ENCODE measurements at places on chromosomes 11 and 22.

- DNase-seq = no peak
Observed at GRCh38 chr11:8624698-8625097, 30.7 kb upstream of the STK33 start.

GRCh38 chr11:96125400-96125799 lies 201.5 kb upstream of the MTMR2 start:
- no peak for DNase-seq

DNA sequence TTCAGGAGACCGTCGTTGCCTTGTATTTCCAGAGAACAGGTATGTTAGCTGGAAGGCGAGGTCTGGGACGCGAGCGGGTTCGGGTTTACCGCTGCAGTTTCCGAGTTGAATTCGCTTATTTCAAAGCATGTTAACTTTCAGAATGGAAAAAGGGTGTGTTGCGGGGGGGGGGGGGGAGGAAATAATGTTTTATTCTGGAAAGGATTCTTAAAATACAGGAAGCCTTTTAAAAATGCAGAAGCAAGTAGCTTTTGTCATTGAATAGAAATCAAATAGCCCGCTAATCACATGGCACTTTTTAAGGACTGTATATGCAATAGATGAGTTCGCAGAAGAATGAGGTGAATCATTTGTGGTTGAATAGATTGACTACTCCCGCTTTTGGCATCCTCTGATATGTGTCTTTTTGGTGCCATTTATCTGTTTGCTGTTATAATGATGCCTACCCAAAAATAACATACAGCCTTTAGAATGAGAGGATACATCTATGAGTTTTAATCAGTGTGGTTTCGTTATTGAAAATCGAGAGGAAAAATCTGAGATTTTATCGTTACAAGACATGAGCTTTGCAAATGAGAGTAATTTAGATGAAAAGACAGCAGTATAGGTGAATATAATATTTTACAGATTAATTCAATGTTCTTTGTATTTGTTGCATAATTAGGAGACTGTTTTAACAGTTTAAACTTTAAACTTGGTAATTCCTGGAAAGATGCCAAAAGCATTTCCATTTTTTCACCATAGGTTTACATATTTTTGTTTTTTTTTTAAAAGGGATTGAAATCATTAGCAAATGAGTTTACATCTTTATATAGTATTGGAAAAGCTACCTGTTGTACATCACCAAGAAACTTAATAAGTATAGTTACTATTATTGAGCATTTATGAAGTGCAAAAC lies 1.7 kb downstream of the PDE3B start:
- DNase-seq = peak; percentile 22

GRCh38 chr22:20032407-20032991 lies 11.6 kb downstream of the TANGO2 start:
- DNase-seq = no peak

DNA sequence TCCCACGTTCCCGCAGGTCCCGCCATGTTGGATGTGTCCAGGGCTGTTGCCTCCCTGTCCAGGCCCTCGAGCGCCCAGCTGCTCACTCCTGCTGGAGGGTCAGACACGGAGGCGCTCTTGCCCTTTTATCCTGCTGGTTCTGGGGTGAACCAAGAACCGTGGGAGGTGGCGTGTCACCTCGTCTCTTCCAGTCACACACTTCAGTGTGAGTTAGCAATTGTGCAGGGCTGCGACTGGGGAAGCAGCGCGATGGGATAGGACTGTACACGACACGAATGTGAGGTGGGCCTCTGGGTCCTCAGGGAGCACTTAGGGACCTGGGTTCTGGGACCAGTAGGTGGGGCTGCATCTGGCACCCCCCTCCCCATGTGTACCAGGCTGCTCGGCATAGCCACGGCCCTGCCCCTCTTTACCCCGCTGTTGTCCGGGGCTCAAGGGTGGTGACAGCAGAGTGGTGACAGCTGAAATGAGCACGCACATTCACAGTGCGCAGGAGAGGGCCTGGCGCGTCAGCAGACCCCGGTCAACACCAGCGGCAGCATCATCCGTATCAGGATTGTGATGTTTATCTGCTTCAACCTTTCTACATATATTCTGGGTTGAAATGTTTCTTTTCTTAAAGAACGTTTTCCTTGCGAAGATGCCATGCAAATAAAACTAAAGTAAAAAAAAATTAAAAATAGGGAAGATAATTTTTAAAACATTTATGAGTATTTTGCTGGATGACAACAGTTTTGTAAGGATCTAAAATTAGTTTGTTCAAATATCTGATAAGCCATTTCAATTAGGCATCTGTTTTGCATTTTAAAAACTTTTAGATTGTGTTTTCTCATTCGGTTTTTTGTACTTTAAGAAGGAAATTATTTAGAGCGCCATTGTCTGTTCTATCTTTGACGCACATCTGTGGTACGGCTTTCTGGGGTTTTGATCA lies 210.7 kb downstream of the TBC1D22A start:
- no peak for DNase-seq

- no peak for DNase-seq
Observed at GRCh38 chr11:82837650-82838049, 62.6 kb downstream of the PRCP start.

DNA sequence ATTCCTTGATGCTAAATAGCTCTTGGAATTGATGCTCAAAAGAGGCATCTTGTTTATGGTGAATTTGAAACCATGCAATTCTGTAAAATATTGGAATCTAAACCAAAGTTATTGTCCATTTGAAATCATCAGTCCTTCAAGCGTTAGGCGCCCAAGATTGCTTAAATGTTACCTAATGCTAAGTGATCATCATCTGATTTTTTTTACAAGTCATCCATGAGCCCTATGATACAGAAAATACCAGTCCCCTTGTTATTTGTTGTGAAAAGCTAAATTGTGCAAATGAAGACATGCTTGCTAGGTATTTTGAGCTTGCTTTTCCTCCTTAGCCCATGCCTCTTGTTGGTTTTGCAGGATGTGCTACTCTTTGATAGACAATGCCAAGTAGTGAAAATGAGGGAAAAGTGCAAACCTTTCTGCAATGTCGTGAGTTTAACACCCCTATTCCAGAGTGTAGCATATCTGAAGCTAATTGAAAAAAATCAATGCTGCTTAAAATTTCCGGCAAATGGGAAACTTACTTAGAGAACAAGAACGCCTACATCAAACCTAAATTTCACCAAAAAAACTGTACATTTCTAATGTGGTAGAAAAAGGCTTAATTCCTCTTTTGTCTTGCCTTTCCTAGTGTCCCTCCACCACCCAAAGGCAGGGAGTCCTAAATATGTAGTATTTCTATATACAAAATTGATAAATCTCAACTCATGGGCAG lies 1.9 kb downstream of the GRK3 start:
- DNase-seq = no peak

DNA sequence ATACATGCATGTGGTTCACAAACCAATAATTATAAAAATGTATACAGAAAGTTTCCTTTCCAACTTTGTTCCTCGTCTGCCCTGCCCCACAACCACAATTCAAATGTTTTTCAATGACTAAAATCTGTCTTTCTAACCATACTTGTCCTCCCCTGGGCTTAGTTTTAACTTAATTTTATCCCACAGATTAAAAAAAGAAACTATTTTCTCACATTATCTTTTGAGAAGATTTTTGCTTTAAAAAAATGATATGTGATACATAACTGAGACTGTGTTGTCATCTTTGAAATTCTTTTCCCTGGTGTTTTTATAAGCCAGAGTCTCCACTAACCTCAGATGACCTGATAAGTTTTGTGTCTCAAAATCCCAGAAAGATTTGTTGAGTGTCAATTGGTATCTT lies 79.0 kb downstream of the FDX1 start:
- no peak for DNase-seq

- no peak for DNase-seq
Observed at GRCh38 chr11:102510439-102511135, 20.0 kb downstream of the MMP7 start.

DNA sequence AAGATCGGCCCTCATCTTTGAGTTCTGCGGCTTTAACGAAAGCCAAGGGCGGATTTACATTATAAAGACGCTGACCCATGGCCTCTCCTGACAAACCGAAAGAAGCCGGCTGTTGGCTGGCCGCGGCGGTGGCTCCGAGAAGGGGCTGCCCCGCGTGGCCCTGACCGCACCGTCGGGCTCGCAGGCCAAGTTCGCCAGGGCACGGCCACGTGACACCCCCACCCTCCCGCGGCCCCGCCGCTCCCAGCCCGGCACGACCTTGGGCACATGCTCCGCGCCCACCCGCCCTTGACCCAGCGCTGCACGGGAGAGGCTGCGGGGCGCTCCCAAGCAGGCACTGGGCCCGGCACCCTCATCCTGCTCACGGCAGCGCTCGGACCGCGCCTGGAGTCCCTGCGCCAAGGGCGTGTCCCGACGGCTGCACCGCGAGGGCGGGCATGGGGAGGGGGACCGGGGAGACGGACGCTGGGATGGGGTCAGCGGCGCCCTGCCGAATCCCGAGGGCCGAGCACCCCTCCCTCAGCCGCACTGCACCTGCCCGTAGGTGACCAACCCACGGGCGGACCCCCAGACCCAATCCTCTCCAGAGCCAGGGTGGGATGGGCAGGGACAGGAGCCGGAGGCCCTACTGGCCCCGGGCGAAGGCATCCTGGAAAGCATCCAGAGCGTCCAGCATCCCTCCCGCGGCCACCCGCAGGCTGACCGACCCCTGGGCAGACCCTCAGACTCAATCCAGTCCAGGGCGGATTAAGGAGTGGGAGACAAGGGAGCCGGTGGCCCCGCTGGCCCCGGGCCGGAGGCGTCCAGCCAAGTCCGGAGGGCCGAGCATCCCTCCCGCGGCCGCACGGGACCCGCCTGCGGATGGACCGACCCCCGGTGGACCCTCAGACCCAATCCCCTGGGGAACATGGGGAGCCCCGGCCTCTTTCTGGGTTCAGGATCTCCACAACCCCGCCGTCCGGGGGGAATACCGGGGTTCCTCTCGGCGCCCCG lies 759 bp downstream of the CPT1A start:
- DNase-seq = peak; percentile 25

DNA sequence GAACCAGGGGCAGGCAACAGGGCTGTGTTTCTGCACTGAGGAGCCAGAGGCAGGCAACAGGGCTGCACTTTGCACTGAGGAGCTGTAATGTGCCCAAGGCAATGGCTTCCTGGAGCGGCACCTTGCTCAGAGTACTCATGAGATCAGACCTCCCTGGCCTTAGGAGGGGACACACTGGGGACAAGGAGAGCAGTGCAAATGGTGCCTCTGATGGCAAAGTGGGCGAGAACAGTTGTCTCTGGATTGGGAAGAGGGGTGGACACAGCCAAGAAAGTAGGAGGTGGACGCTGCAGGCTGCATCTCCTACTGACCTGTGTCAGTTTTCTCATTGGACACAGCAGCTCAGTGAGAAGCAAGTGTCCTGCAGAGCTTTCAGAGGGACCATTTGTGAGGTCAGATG lies 1443.3 kb downstream of the TBC1D22A start:
- no peak for DNase-seq

- DNase-seq = no peak
Observed at GRCh38 chr11:128504486-128504885, 82.9 kb downstream of the ETS1 start.

- DNase-seq = no peak
Observed at GRCh38 chr11:103844327-103845215, 191.9 kb upstream of the DDI1 start.
